ENCODE measurements at places on chromosomes 16 and 17.

GRCh38 chr17:8868529-8868951, 1.1 kb upstream of the PIK3R6 start:
- no peak for DNase-seq

GRCh38 chr16:53055541-53056391, 975 bp downstream of the CHD9 start:
- DNase-seq: no peak

DNA sequence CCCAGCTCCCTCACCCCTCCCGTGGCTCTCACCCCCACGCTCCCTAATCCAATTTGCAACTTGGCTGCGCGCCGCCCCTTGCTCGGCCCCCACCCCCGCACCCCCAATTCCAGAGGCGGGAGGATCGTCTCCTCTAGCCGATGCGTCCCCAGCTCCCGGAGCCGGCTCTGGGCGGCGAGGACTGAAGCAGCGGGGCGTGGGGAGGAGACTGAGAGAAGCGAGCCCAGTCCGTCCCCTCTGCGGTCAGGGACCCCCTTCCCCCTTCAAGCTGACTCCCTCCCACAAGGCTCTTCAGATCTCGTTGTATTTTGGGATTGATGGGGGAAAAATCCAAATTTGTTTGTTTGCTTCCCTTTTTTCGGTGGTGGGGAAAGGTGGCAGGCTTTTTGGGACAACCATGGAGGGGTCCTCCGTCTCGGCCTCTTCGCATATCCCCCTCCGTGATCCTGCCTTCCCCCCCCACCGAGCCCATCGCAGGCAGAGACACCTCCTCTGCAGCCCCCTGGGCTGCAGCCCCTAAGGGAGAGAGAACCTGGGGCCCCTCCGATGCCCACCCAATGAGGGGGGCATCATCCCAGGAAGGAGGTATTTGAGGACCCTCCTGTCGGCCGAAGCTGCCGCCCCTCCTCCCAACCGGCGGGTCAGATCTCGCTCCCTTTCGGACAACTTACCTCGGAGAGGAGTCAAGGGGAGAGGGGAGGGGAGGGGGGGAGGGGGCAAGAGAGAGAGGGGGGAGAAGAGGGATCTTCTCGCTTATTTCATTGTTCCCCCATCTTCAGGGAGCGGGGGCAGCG, 466 bp downstream of the NEUROD2 start:
- no peak for DNase-seq

- no peak for DNase-seq
Observed at GRCh38 chr16:2236337-2237101, at the start of gene DNASE1L2. DNASE1L2 (plus strand) TSS chr16:2236444; CDS start chr16:2236817, 373 bp downstream.

- no peak for DNase-seq
Observed at GRCh38 chr16:50640391-50640790, 40.7 kb downstream of the SNX20 start.
